ENCODE measurements at places on chromosomes 16 and 17.

DNA sequence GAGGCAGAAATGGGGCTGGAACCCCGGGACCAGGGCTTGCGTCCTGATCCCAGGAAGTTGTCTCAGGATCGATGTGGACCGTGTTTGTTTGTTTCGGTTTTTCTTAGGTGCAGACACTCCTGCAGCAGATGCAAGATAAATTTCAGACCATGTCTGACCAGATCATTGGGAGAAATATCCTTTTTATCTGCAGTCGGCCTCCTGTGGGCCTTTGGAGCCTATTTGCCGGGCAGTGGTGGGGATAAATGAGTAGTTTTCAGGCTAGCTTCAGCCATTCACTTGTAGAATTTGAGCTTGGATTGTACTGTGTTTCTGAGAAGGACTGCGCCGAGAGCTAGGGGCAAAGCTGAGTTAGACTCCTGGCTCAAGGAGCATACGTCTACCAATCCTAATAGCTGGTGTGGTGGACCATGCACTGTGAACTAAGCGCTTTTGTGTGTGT lies 816 bp downstream of the HSBP1 start:
- DNase-seq = no peak

- DNase-seq = no peak
Measured at GRCh38 chr16:86112178-86112577, 213.2 kb downstream of the IRF8 start.

DNA sequence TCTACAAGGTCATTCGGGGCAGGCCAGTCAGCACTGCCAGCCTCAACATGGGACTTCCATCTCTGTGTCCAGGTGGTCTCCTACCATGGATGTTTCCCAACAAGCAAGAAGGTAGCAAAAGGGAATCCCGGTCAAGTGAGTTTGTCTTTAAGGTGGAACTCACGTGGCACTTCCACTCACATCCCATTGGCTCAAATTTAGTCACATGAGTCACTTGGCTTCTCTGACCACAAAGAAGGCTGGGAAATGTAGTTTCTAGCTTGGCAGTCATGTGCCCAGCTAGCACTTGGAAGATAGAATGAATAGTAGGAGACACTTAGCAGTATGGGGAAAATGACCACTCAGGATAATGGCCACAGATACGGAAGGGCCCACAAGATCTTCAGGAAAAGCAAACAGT lies 106.6 kb downstream of the AIPL1 start:
- no peak for DNase-seq

DNA sequence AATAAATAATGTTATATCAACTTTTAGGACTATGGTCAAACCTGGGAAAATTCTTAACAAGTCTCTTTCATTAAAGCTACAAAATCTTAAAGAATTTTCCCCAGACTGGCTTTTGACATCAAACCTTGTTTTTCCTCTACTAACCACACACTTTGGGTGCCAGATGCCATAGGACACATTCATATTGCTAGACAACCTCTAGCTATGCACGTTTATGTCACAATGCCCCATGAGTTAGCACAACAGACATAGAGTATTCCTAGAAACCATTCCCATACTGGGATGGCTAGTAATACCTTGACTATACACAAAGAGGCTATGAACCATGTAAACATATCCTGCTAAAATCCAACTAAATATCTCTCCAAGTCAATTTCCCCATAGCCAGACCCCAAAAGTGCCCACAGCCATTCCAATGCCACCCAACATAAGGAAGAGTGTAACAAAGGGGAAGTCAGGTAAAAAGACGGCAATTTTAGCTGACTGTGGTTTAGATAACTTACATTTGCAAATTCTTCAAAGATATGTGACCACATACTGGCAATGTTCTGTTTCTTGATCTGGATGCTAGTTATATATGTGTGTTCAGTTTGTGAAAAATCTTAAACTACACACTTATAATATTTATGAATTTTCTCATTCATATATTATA lies 23.4 kb downstream of the SMURF2 start:
- no peak for DNase-seq

- no peak for DNase-seq
Measured at GRCh38 chr17:73960469-73960868, 243.0 kb upstream of the RPL38 start.

- no peak for DNase-seq
Measured at GRCh38 chr16:68349838-68350410, 39.1 kb downstream of the PRMT7 start.

- DNase-seq = no peak
Measured at GRCh38 chr16:27222249-27223225, 19.2 kb downstream of the KDM8 start.

DNA sequence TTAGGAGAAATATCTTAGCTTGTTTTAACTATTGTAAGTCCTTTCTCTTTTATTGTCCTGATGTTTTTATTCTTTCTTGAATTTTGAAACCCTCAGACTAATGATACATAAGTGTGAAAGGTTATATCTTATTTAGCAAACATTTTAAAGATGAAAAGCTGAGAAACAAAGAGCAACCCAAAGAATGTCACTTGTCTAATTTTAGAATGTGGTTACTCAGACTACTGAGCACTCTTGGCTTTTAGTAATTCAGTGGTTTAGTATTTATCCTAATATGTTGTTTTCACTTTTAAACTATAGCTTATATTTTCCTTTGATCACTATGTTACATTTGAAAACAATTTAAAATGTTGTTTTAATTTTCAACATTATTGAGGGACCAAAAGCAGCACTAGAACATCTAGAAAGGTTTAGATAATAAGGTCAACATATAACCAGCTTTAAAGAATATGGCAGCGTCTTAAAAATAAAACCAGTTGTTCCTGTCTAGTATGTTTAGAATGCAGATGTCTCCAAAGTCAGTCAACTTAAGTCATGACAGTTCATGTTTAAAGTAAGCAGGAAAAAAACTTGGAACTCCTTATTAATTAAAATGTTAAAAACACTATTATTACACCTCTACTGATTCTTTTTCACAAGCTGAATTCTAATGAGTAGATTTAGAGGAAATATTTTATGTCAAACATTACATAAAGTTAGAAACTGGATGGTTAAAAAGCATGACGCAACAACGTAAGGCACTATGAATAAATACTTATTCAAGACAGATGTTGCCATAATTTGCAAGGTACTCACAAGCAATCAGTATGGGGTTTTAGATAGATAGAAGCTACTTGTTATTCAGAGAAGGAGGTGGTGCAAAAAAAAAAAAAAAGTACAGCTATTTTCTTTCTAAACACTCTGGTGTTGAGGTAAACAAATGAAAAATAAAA lies 2.4 kb downstream of the MBTD1 start:
- no peak for DNase-seq

GRCh38 chr16:63967966-63968365 lies 1153.9 kb downstream of the CDH11 start:
- DNase-seq = no peak

All from hippocampal formation (tissue), 2 donors.